A549 treated with Mapracorat at 1 μM for 4 hours (cell line): ENCODE measurements at places on chromosomes 5 and 9. TPM values are rescaled to one million over a fixed set of nuclear protein-coding genes. Genes with fewer than 3 reads are reported as not detected.

TAF11L5 gene
- not detected in 5 replicates for total RNA-seq

C5orf63 gene
- total RNA-seq = 2.3 to 4.7 TPM (median 3.9 TPM) in 5 replicates

PPWD1 gene
- 16.0 to 20.4 TPM (median 17.2 TPM) in 5 replicates for total RNA-seq

TMEM232 gene
- total RNA-seq = 0.23 TPM in 1 of 5 replicates, not detected in the others

GHR gene
- total RNA-seq = 0.03 to 0.07 TPM (median 0.06 TPM) in 3 of 5 replicates, not detected in the others

PGM5 gene
- not detected in 5 replicates for total RNA-seq

LRRC19 gene
- not detected in 5 replicates for total RNA-seq

LCN9 gene
- total RNA-seq = not detected in 5 replicates

LTC4S gene
- 0.58 TPM in 2 of 5 replicates, not detected in the others for total RNA-seq

BRINP1 gene
- total RNA-seq = 0.09 to 0.29 TPM (median 0.19 TPM) in 5 replicates

NDST1 gene
- 46.7 to 70.1 TPM (median 57.6 TPM) in 5 replicates for total RNA-seq

TAF11L3 gene
- total RNA-seq = not detected in 5 replicates

PAIP2 gene
- 77.7 to 101 TPM (median 83.2 TPM) in 5 replicates for total RNA-seq

HABP4 gene
- 15.2 to 17.0 TPM (median 16.2 TPM) in 5 replicates for total RNA-seq

ADAMTS19 gene
- total RNA-seq = not detected in 5 replicates

CDC25C gene
- total RNA-seq = 8.2 to 11.9 TPM (median 10.5 TPM) in 5 replicates

FAM153A gene
- not detected in 5 replicates for total RNA-seq

IRX1 gene
- total RNA-seq = not detected in 5 replicates

MLANA gene
- total RNA-seq = not detected in 5 replicates

IL31RA gene
- total RNA-seq = 1.0 to 1.5 TPM (median 1.3 TPM) in 5 replicates

PPIC gene
- 15.4 to 17.9 TPM (median 16.3 TPM) in 5 replicates for total RNA-seq

HSPB3 gene
- total RNA-seq = not detected in 5 replicates

GPR150 gene
- total RNA-seq = 0.14 to 0.29 TPM (median 0.15 TPM) in 4 of 5 replicates, not detected in the other

ECPAS gene
- 37.5 to 46.6 TPM (median 40.4 TPM) in 5 replicates for total RNA-seq

AKNA gene
- 4.3 to 6.0 TPM (median 5.2 TPM) in 5 replicates for total RNA-seq

FREM1 gene
- not detected in 5 replicates for total RNA-seq
